ENCODE measurements at places on chromosomes 1 and 21.
A peak's percentile ranks its signal among the peaks of the same experiment; 100 is the strongest.

- DNase-seq = no peak
Observed at GRCh38 chr1:205205055-205205454, 6.4 kb downstream of the DSTYK start.

DNA sequence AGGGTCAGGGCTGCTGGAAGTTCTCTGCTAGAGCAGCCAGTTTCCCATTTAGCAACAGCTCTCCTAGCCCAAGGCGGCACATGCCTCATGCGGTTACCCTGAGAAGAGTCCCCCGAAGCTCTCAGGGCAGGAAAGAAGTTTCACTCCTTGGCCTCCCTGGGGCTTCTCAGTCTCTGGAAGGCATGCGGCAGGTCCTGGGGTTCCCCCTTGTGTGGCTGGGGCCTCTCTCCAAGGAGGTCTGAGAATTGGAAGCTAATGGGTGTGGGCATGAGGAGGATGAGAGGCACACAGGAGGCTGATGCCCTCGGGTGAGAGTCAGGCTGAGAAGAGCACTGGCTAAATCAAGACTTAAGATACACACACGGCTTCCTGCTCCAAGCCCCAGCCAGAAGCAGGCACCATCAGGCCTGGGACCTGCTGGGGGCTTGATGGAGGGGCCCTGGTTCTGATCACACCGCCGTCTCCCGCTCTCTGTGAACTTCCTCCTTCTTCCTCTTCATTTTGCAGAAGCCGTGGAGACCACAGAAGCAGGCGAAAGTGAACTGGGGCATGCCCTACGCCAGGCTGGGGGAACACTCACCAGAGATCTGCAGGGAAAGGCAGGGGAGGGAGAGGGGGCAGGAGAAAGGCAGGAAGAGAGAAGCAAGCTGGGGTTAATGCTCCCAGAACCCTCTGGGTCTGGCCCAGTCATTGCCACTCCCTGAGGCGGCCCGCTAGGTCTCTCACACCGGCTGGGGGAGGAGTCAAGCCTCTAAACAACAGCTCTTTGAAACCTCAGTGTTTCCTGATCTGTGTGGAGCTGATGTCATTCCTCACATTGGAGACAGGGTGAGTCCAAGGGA is 15.1 kb downstream of the BLACAT1 start:
- DNase-seq = peak; percentile 92

DNA sequence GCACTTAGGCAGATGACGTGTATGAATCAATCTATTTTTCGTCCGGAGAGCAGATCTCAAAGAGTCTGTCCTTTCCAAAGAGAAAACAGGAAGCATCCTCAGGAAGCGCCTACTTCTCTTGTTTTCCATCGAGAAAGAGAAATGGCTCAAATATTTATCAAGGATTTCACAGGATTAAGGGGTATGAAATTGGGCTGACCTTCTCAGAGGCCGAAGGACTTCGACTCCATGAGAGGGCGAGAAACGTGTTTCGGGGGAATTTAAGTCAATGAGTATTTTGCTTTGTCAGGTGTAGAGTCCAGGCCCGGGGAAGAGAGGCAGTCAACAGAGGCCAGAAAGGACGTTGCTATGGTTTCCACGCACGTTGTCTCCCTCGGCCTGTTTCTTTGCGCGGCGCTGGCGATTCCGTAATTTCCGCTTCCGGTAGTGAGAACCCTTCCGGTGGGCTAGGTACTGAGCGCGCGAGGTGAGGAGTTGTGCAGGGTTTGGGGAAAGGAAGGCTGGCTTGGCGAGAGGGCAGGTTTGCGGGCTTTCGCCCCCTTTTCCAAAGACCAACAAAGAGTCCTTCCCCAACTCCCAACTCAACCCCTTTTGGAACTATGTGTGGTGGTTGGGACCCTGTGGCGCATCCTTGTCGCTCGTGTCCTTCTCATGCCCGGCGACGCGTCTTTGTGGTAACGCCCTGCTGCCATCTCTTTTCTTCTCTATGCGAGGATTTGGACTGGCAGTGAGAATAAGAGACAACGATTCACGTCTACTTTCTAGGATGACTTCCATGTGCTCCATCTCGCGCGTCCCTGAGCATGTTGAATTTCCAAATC is at the start of gene MRPS21:
Gene MRPS21, plus strand, starts transcription at position 429 of the 821 bp plus-strand sequence. CDS start 506 bp downstream, outside the sequence.
- peak; percentile 89 for DNase-seq

- DNase-seq = no peak
Observed at GRCh38 chr1:61743716-61744580, 1.7 kb downstream of the PATJ start.

DNA sequence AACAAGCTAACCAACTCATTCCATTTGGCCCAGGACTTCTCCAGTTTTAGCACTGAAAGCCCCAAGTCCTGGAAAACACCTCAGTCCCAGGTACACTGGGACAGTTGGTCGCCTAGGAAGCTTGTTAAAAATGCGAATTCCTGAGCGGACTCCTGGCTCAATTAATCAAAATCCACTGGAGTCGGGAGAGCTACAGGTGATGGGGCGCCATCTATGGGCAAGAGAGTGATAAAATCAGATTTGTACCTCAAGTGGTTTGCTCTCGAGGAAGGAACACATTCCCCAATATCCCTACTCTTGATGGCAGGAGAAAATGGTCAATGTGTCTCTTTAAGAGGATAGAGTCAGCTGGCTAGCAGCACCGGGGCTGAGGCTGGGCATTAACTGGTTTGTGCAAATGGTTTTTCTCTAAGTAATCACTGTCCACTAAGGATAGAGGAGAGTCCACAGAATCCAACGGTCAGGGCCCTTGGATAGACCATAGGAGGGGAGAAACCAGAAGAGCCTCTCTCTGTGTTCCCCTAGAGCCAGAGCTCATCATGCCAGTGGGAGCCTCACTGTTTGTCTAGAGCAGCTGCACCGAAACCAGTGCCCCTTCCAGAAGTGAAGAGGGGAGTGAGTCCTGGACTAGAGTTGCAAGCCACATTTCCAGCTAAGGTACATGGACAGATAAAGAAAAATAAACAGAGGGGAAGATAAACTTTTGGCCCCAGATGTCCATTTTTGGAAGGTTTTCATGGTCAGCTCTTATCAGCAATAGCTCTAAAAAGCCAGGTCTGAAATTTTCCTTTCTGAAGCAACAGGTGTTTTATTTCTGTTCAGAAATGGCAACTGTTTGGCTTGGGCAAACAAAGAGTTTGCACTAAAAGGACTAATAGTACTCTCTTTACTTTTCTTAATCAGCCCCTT is 148.5 kb downstream of the TENT5C start:
- peak; percentile 67 for DNase-seq

- DNase-seq = no peak
Observed at GRCh38 chr1:11836955-11837766, 10.4 kb downstream of the NPPA start.

DNA sequence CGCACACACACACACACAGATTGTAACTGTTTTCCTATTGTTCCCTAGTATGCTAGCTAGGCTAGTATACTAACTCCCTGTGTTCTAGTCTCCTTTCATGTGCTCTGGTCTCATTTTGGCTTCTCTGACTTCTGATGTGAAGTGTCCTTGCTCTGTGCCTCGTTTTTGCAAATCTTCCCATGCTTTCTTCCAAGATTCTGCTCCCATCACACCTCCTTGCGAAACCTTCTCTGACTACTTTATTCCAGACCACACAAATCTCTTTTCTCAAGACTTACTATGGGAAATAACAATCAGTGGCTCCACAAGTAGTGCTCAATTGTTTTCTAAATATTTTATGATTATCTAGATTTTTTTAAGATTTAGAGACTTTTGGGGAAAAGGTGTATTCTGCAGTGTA is 10.3 kb downstream of the PRRX1 start:
- no peak for DNase-seq

DNA sequence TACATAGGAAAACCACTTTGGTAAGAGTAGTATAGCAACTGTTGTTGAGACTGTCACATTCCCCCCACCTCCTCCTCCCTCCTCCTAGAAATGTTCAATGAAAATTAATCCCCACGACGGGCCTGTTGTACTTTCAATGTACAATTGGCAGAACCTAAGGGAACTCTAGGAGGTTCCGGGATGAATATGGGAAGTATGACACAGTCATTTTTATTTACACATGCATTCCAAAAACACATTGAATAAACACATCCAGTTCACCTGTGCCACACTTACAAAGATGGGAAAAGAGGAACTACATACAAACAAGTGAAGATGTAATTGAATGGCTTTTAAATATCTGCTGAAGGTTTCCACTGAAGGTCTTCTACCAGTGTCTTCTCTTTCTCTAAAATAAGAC is 144.4 kb upstream of the NBPF11 start:
- DNase-seq = no peak

DNA sequence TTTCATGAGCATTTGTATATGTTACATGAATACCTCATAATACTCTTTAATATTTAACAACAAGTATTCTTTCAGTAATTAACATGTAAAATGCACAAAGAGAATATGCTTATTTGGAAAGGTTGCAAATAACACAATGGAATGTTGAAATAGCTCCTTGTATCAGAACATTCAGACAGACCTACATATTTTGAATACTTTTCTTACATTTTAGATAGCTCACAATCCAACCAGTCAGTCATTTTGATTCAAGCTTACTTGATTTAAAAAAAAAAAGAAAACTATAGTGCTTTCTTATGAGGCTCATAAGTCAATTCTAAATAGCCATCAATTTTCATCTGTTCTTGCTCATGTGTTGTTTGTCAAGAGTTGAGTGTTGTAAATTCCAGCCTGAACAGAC is 518.8 kb downstream of the ADGRL2 start:
- no peak for DNase-seq

- DNase-seq = peak; percentile 86
Observed at GRCh38 chr21:31509194-31510017, 150.1 kb upstream of the SOD1 start.

DNA sequence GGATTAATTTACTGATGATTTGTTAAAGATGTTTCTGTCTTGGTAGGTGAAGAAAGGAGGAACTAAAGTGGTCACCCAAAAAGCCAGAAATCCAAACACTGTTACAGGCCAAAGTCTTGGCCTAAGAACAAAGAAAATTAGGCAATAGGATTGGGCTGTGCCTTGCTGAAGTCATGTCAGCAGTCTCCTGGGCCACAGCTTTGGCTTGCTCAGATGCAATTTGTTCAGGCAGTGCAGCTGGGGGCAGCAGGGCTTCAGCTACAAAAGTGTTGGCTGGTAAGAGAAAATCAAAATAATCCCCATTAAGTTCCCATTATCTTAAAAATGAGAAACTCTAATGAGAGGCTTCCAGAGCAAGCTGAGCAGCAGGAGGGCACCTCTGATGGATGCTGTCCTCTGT is 14.0 kb upstream of the RAP1A start:
- DNase-seq = peak; percentile 30

GRCh38 chr21:44789880-44790279 is 11.7 kb downstream of the UBE2G2 start:
- DNase-seq = no peak

GRCh38 chr1:50611675-50612074 is 188.4 kb upstream of the DMRTA2 start:
- no peak for DNase-seq

DNA sequence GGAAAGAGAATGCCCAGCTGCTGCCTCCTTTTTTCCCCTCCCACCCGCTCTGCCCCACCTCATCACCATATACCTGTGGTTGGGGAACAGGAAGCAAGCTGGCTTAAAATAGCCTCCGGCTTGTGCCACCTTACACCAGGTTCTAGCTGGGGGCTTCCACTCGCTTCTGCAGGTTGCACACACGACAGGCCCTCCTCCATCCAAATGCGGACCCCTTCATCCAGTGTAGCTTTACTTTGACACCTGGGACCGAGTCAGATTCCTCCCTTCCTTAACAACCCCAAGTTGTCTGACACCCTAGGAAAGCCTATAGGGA is 14.6 kb downstream of the BLACAT1 start:
- DNase-seq = no peak

DNA sequence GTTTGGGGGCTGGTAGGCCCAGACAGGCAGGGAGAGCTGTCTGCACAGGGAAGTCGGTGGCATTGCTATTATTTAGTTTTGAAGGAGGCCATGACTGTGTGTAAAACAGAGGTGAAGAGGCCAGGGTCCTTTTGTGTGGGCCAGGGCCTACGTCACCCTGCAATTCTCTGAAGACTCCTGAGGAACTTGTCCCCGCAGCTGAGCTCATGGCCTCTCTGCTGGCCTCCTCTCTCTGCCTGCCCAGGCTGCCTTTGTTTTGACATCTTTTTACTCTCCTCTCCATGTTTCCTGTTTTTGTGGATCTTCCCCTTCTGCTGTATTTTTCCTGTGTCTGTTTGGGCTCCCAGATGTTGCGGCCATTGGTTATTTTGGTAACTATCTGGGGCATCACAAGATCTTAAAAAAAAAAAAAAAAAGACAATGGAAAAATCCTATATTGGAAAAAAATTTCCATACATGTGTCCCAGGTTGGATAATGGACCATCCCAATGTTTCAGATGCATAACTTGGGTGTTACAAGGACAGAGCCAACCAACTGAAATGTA is 280.7 kb downstream of the RPS6KC1 start:
- DNase-seq = no peak

DNA sequence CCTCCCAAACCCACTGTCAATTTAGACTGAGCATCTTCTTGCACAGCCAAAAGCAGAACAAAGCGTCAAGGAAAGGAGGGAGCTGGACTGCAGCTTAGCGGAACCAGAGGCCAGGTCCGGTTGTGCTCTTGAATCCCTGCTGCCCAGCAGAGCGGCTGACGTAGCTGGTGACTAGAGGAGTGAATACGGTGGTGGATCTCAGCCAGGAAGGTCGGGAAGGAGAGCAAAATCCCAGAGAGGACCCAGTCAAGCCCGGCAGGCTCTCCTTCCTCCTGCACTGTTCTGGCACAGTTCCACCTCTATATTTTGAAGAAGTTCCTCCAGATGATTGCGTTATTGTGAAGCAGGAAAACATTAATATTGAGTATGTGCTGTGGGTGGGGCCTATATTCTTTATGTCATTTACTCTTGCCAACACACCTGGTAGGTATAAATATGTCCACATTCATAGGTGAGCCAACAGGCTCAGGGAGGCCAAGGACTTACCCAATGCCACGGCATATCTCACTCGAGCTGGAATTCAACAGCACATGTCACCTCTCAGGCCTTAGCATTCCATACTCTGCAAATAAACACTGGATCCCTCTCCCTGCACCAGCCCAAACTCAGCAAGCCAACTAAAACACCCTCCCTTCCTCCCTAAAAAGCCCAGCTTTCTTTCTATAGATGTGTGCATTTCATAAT is 23.6 kb upstream of the ABCB10 start:
- peak; percentile 48 for DNase-seq

DNA sequence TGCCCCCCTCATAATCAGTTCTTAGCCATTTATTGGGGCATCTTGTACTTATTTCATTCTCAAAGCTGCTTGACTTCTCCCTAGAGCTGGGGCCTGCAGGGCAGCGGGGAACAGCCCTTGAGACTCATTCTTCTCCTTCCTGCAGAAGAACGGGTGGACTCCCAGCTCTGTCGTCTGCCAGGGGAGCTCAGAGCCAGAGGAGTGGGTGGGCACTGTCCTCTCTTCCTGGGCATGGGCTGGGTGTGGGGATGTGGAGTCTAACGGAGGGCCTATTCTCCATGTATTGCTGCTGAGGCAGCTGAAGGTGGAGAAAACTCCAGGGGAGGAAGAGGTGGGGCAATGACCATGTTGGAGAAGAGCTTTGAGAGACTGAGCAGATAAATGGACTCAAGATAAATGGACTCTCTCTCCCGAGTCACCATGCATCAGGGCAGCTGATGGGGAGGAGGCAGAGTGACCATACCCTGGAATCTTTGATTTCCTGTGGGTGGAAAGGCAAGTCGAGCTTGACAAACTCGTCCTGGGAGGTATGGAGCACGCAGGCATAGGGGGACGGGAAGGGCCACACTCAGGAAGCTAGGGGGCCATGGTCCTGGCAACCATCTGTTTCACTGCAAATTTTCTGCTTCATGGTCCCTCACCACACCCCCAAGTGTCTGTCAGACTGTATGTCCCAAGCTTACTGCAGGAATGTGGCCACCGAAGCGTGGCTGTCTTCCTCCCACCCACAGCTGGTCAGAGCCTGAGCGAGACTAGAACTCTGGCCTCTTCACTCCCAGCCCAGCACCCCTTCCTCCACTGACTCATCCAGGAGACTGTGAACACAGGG is 56.9 kb upstream of the ATP2B4 start:
- DNase-seq = peak; percentile 62

- DNase-seq = peak; percentile 45
Observed at GRCh38 chr1:247332215-247332622, 552 bp upstream of the ZNF496 start.

Measured in epithelial cell of esophagus (primary cell).